ENCODE measurements at places on chromosomes 1 and 21. TPM values are rescaled to one million over a fixed set of nuclear protein-coding genes. Genes with fewer than 3 reads are reported as not detected.
A peak's percentile ranks its signal among the peaks of the same experiment; 100 is the strongest.

CRP gene
- not detected for total RNA-seq

GRCh38 chr1:192401825-192402224 is 85.0 kb downstream of the RGS21 start:
- no peak for DNase-seq

DNA sequence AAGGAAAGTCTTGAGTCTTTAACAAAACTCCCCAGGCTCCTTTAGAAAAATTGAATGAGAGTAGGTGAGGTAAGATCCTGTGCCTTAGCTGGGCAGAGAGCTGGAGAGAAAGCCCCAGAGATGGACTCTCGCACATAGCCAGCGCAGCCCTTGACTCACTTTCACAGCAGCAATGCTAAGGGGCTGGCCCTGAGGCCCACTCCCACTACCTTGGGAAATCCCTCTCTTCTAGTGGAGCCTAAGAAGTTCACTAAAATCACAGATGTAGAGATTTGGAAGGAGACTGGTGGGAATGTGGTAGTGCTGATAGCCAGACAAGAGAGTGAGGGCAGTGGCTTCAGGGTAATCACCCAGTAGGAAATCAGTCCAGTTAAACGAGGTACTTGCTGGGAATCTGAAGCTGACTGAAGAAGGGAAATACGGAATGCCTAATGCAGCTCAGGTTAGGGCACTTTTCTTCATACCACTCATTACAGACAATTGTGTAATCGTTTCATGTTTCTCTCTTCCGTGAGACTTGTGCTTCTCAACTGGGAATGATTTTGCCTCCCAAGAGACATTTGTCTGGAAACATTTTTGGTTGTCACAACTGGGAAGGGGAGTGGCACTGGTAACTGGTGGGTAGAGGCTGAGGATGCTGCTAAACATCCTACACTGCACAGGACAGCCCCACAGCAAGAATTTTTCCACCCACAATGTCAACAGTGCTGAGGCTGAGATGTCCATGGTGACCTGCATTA is 42.4 kb upstream of the LRRC8C start:
- no peak for DNase-seq

DNA sequence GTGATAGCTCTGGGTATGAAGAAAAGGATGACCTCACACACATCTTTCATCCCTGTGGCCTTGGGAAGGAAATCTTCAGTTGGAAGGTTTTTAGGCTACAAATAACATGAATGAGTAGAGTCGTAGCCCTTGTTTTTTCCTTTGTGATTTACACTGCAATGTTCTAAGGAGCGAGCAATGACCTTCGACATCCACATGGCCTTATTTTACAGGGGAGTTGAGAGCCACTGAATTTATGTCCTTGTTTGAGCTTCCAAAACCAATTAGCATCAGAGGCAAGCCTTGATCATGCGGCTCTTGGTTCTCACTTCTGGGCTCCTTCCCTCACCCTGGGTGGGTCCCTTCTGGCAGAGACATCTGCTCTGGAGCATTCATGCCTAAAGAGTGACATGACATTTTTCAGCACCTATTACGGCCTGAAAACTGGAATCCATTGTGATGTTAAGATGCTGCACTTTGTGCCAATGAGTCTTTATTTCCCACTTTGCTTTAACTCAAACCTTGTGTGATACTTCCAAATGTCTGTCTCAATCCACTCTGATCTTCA is 70.5 kb upstream of the RUNX1 start:
- DNase-seq, result peak; percentile 68

GRCh38 chr21:33543505-33544129 is 779 bp downstream of the SON start:
- peak; percentile 91 for DNase-seq
